ENCODE measurements at places on chromosomes 3 and 15.

GRCh38 chr15:80426316-80426715, 22.1 kb downstream of the ARNT2 start:
- no peak for DNase-seq

DNA sequence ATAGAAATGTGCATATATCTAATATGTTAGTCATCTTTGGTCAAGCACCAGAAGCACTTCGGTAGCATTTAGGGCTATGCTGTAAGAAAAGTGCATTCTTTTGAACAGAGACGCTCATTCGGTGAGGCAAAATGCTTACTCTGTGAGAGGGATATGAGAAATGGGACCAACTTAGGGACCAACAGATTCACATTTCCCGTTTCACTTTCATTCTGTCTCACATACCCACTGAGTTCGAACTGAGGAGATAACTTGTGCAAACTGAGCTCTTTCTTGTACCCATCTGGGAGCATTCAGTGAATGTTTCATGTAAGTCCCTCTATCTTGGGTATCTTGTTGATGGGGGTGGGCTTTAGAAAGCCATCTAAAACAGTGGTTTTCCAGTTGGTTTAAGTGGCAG, 135.3 kb downstream of the FEZF2 start:
- no peak for DNase-seq

GRCh38 chr3:112646623-112647022, 5.7 kb upstream of the CCDC80 start:
- DNase-seq, result no peak

DNA sequence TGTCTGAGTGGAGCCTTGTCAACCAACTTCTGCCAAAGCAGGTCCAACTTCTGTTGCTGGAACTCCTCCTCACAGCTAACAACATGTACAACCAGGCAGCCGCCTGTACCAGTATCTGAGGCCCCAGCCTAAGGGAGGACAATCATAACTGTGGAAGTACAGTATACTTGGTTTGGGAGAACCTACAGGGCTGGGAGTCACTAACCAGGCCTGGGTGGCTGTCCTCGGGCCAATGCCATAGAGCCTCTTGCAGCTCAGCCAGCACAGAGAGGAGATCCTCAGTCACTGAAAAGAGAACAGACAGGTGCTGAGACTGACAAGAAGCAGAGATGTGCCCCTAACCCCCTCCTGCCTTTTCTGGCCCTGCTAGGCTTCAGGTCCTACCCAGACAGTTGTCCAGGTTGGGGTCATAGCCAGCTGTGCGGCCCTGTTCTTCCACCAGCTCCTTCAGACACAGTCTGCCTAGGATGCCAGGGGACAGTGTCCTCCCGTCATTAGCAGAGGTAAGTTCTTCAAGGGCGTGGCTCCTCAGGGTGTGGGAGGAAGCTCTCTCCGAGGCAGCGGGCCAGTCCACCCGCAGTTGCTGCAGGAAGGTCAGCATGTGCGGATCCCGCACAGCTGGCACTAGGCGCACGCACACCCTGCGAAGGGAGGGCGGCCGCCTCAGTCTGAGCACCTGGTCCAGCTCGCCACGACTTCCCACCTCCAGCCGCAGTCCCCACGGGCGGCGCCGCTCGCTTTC, 980 bp downstream of the DALRD3 start:
- no peak for DNase-seq

DNA sequence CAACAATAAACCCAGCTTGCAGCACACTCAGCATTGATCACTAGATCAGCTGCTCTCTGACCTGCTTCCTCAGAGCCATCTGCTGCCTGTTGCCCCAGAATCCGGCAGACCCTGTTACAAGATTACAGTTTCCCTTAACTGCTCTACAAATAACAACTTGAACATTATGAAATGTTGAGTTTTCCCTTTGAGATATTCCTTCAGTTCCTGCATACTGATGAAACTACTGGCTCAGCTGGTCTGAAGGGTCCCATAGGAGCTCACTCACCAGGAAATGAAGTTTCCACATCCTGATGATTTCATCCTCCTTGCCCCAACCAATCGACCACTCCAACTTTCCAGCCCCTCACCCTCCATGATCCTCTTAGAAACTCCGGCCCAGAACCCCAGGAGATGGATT, 281.9 kb downstream of the OCA2 start:
- no peak for DNase-seq

GRCh38 chr15:57167821-57168395, 208.4 kb upstream of the CGNL1 start:
- no peak for DNase-seq

- no peak for DNase-seq
Observed at GRCh38 chr15:89018207-89018606, 70.0 kb upstream of the ABHD2 start.

DNA sequence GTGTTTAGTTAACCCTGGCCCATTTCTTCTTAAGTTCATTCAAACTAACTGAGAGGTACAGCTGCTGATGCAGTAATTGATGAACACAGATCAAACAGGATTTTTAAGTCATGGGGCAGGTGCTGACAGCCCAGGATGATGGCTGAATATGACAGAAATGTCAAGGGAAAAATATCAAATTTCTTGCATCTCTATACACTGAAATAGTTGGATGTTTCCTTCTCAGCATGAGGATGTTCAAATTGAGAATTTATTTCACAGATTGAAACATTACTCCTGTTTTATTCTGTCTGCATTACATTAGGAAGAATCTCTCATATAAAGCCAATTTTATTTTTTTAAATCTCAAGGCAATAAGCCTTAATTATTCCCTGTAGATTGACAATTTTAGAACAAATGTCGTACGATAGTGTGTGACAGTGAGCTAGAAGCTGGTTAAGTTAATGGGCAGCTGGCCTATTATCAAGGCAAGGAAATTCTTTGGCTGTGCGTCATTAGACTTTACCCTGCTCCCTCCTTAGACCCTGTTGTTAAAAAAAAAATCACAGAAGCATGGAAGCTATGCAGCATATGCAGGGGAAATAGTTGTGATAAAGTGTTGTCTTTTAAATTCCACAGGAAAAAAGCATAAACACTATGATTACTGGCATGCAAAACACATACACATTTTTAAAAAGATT, 183.8 kb upstream of the KCNMB2 start:
- no peak for DNase-seq

- DNase-seq, result no peak
Observed at GRCh38 chr15:83378921-83379578, 68.1 kb upstream of the SH3GL3 start.
